ENCODE measurements at places on chromosomes 5 and 9. TPM values are rescaled to one million over a fixed set of nuclear protein-coding genes. Genes with fewer than 3 reads are reported as not detected.

DNA sequence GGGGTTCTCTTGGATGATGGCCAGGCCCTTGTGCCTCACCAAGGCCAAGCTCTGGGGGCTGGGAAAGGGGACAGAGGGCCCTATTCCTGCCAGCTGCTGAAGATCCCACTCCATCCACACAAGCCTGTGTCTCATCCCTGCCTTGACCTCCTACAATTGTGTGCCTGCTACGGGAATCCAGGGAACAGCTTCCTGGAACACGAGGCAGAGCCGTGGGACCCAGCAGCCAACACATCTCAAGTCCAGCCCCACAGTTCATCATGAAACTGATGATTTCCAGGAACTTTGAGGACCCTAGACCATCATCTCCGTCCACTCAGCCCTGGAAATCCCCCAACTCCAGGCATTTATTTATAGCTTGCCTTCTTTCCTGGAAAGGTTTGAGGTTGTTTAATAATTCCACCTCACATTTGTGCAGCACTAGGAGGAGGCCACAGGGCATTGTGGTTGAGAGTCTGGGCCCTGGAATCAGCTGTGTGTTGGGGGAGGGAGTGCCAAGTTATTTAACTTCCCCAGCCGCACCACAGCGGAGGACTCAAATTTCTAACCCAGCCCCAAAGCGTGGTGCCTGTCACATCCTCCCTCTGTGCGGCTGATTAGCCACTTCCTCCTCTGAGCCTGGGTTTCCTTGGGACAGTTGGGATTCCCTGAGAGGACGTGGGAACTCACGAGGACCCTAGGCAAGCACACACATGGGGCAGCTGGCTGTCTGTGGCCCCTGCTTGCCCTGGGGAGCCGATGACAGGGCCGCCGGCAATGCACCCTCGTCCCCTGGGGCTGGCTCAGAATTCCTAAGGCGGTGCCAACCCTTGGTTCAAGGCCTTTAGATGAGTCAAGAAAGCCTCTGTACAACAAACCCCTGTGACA, 58.2 kb upstream of the GGTA1 start:
- peak; percentile 25 for DNase-seq

DNA sequence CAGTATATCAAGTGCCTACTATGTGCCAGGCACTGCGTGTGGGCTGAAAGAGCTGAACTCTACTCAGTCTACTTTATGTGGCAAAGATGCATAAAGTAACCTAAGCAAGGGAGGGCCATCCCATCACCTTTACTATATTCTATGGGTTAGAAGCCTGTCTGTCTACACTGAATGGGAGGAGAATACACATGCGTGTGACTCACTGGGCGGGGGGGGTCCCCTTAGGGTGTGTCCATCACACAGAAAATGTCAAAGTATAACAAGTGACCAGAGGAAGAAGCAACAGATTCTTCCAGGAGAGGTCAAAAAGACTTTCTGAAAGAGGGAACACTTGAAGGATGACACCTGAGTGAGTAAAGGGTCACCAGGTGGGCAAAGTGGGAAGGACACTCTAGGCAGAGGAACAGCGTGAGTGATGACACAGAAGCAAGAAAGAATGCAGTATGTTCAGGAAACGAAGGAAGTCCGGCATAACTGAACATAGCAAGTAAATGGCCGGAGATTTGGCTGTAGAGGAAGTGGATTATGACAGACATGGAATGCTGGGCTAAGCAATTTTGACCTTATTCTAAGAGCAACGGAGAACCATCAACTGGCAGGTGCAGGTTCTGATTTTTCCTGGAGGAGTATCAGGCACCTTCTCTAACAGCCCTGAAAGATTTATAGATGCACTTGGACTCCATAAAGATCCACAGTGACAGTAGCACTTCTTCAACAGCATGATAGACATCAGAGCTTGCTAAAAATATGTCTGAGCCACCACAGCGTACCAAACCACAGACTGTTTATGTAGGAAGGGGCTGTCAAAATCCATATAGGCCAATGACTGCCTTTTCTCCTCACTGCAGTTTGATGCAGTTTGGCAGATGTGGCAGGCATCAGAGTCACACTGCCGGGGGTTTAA, 8.0 kb upstream of the WHRN start:
- no peak for DNase-seq

DNA sequence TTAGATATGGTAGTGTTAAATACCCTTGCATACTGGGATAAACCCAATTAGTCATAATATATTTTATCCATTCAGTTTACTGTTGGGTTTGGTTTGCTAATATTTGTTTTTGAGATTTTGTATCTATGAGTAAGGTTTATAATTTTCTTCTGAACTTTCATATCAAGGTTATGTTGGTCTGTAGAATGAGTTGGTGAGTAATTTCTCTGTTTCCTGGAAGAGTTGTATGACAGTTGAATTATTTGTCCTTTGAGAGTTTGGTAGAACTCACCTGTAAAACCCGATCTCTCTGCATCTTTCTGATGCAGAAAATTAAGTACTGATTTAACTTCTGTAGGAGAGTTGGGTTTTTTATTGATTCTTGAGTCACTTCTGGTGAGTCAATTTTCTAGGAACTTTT, 20.4 kb downstream of the DDX4 start:
- DNase-seq = no peak

GRCh38 chr9:16385590-16385989, 484.9 kb downstream of the BNC2 start:
- no peak for DNase-seq

- no peak for DNase-seq
Observed at GRCh38 chr9:81724242-81724889, 35.0 kb upstream of the TLE1 start.

The GRXCR2 gene
- total RNA-seq = 0.12 TPM

The VDAC1 gene
- total RNA-seq = 87.8 TPM

Data from pancreas (tissue), 10 donors.